ENCODE measurements at places on chromosomes 4 and X.

DNA sequence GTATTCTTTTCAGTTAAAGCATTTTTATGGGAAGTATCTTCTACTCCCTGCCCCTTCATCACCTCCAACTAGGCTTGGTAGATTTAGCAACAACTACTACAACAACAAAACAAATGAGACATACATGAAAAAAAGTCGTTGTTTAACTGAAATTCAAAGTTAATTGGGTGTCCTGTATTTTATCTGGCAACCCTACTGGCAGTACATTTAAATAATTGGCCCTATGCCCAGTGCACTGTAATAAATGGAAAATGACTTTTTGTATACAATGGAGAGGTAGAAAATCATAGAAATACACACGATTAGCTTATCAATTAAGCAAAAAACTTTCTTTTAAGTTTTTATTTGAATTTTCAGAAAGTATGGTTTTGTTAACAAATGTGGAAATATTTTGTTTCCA, 21.4 kb upstream of the CLGN start:
- DNase-seq: no peak

DNA sequence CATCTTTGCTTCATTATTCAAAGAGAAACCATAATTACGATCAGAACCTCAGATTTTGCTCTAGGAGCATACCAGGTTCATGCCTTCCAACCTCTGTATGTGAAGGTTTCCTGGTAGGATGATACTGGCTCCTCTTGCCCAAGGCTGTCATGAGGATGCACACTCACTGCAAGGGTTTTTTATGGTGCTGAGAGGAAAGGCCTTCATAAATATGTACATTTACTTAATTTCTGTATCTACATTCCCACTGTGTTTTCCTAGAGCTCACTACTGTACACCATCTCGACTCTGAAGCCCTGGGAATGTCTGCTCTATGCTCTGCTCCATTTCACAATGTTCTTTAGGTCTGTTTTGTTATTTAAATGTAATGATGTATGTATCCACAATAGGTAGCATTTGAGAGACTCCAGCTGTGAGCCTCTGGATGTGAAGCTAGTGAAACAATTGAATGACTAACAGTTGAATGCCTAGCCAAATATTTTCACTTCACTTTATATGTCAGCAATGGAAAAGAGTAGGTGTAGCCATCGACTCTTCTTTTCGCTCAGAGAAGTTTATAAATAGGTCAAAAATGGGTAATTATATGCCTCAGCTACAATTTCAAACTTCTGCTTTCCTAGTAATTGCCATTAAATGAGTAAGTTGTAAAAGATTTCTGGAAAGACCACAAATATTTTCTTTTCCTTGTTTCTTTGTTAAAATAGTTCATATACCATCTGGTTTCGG, 228.0 kb downstream of the PALLD start:
- DNase-seq: no peak

DNA sequence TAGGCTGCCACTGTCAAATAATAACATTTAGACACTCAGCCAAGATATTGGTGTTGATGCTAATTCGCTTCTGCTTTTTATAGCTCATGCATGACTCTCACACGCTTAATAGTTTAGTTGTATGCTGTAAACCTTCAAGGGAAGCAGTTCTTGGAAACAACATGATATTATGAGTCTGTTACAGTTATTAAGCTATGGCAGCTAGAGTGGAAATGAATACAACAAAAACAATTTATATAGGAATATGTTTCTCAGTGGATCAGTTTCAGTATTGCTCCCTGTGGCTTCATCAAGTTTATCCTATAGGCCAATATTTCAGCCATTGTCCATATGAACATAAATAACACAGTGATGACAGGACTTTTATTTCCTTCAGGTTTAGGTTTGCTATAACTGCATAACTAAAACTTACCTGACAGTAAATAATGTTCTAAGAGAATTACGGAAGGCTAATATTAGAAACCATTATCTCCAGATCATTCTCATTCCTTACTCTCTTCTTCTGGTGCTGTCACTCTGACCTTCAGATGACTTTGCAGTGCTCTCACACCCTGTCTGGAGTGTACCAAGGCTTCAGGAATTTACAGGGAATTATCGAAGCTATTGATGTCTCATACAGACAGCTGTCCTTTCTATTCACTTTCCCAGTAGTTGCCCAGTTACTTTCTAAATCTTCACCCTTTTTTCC, 555.0 kb downstream of the ANKRD50 start:
- no peak for DNase-seq

- no peak for DNase-seq
Measured at GRCh38 chr4:147683188-147683591, 773 bp downstream of the PRMT9 start.

GRCh38 chr4:14568351-14568750, 433.9 kb upstream of the CPEB2 start:
- no peak for DNase-seq

GRCh38 chr4:185039508-185040273, 21.4 kb downstream of the HELT start:
- DNase-seq: peak; percentile 26

DNA sequence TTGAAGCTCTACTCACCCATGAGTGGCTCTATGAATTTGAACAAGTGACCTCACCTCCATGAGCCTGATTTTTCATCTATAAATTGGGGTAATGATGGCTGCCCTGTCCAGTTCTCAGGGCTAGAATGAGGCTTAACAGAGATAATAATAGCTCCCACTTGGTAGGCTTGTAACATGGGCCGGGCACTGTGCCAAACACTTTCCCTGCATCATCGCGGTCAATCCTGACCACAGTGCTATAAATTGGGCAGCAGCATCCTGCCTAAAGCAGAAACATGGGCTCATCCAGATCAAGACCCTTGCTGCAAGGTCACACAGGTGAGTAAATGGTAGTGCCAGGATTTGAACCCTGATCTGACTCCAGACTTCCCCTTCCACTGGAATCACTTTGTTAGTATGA, 12.8 kb downstream of the APLN start:
- DNase-seq: no peak

- DNase-seq: no peak
Measured at GRCh38 chr4:11831739-11832138, 403.0 kb upstream of the HS3ST1 start.

GRCh38 chr4:123102897-123103471, 180.6 kb upstream of the NUDT6 start:
- DNase-seq: no peak

- no peak for DNase-seq
Measured at GRCh38 chr4:46370531-46370930, 19.4 kb downstream of the GABRA2 start.

GRCh38 chrX:39582091-39582490, 515.7 kb downstream of the BCOR start:
- DNase-seq: no peak

DNA sequence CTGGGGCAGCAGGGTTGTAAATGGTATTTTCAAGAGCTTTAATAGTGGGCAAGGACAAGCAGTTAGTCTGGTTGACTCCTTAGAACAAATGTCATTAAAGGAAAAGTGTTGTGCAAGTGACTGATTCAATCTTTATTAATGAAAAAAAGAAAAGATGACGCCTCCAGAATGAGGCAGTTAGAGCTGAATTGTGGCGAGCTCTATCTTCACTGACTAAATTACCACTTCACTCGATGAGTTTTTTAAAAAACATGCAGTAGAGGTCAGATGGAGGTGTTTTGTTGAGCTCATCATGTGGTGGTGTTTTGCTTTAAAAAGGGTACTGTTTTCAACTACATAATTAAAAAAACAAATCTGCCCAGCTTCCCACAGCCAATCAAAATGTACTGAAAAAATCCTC, 28.1 kb upstream of the TENM3 start:
- no peak for DNase-seq

DNA sequence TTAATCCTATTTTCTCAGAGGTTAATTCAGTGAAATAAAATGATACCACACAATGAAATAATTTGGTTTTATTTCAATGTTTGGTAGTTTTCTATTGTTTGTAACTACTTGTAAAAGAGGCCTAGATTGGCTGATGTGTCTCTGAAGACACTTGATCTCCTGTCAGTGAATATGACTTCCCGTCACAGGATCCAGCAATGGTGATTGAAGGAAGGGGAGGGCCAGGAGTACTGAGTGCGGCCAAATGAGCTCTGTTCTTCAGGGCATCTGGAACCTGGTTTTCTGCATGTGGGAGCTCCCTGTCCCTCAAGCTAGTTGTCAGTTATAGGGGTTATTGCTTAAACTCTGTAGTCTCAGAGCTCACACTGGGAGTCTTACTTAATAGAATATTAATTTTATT, 86.5 kb upstream of the OTUD4 start:
- DNase-seq: no peak

DNA sequence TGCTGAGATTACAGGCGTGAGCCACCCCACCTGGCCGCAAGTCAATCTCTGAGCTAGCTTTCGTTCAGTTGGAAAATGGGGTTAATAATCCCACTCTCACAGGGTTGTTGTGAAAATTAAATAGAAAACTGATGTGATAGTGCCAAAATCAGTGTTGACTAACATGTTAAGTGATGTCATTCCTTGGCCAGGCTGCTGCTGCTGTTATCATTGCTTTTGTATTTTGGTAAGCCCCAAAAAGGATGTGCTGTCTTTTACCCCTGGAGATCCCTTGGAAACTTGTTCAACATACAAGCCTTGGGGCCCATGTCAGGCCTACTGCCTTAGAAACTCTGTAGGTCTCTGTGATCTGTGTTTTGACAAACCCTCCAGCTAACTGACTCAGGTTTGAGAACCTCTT, 106.3 kb downstream of the AFF1 start:
- no peak for DNase-seq

DNA sequence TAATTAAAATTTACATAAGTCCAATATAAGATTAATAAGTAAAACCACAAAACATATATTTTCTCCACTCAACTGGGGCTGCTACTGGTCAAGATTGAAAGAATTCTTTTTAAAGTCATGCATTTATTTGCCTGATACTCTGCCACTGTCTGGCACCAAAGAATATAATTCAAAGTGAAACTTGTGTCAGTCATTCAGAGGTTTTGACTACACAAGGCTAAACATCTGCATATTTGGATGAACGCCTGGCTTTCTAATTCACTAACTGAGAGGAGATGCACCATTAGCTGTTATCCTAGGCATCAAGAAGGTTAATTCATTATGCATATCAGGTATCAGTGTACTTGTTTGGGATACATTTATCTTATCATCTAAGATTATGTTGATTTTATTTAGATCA, 598.5 kb downstream of the CENPC start:
- DNase-seq: no peak

DNA sequence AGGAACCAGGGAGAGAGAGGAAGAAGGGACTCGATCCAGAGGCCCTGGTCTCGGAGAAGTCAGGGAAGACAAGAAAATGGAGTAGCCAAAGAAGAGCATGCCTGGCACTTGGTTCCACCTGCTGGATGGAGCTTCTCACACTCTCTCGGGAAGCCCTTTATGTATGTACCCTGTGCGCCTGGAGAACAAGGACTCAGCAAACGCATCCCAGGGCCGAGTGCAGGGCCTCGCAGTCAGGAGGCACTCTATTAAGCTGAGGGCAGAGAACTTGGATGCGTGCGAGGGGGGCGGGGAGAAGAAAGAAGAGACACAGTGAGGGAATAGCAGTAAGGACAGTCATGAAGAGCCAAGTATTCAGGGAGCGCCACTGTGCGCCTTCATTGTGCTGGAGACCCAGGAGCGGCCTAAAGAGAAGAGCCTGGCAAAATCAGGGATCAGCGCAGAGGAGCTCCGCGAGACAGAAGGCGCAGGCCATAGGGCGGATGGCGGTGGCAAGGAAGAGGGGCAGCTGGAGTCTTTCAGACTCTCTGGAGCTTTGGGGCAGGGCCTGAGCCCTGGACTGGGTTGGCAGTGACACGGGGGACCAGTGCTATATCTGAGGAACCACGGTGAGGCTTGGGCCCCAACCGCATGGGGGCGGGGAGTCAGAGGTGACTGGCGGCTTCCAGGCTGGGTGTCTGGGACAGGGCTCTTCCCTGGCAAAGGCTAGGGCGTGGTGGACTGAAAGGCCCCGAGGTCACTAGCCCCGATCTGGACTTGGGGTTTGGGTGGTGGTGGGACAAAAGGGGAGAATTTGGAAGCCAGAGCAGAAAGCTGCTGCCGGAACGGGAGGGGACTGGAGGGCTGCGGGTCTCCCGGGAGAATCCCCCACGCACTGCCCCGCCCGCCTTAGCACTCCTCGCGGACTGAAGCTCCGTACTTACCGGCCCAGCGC, 1.9 kb upstream of the SEPTIN6 start:
- no peak for DNase-seq

GRCh38 chrX:18873836-18874235, 110.1 kb downstream of the PHKA2 start:
- DNase-seq: no peak

GRCh38 chr4:31234494-31234893, 514.3 kb downstream of the PCDH7 start:
- no peak for DNase-seq

GRCh38 chr4:114026447-114026846, 47.0 kb upstream of the ARSJ start:
- DNase-seq: no peak

GRCh38 chrX:47572773-47573340, 9.4 kb upstream of the TIMP1 start:
- DNase-seq: no peak

DNA sequence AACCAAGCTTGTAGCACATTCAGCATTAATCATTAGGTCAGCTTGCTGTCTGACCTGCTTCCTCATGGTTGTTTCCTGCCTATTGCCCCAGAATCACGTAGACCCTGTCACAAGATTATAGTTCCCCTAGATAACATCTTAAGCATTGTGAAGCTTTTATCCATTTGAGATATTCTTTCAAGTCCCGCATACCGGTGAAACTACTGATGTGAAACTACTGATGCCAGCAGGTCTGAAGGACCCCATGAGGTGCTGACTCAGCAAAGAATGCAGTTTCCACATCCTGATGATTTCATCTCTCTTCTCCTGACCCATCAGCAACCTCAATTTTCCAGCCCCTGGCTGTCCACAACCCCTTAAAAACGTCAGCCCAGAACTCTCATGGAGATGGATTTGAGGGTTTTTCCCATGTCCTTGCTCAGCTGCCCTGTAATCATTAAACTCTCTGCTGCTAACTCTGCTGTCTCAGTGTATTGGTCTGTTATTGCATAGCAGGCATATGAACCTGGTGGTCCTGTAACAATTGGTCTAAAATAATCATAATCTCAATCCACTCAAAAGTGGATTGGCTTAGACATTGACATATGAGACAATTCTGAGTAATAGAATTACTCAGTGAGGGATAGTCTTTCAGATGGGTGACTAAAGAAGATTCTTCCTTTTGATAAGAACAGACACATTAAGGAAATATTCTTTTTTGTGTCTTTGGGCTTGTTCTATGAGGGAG, 26.3 kb upstream of the UBA6 start:
- no peak for DNase-seq

GRCh38 chrX:21171181-21171580, 203.0 kb upstream of the CNKSR2 start:
- DNase-seq: no peak

GRCh38 chr4:180909279-180909678, 1333.9 kb upstream of the TENM3 start:
- no peak for DNase-seq

DNA sequence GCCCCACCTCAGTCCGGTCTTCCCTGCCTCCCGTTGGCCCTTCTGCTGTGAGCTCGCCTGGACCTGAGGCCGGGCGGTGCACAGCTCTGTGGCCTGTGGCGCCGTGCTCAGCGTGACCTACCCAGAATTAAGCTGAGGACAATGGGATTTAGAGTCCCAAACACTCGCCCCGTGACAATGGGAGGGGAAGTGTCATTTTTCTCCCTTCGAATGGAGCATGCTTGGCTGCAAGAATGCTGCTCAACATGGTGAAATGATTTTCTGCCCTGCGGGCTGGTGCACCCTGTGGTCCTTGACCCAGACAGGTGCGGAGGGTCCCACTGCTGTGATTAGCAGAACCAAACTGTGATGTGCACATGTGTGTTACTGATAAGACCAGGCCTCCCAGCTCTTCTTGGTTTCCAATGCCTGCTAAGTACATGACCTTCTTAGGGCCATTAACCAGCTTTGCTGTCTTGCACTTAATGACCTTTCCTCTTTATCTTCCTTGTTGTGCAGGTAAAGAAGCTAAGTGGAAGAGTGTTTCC, 772 bp downstream of the EOLA1 start:
- DNase-seq: no peak

Data from activated CD4-positive, alpha-beta T cell treated with anti-CD3 and anti-CD28 coated beads, Interleukin-2, amount 50 U/mL, for 1 hour (primary cell).